ENCODE measurements at places on chromosomes 13 and 19. TPM values are rescaled to one million over a fixed set of nuclear protein-coding genes. Genes with fewer than 3 reads are reported as not detected.

- DNase-seq: peak; percentile 99
These were observed 13.3 kb upstream of the CACNG6 start for GRCh38 chr19:53977991-53978731.

- no peak for DNase-seq
These were observed 7.4 kb downstream of the FZR1 start for GRCh38 chr19:3513229-3514140.

Gene ZNF628
- 16.7 TPM for total RNA-seq

GRCh38 chr13:78630511-78630910, 27.2 kb upstream of the POU4F1 start:
- no peak for DNase-seq

Gene APOC1
- total RNA-seq: 27.1 TPM

DNA sequence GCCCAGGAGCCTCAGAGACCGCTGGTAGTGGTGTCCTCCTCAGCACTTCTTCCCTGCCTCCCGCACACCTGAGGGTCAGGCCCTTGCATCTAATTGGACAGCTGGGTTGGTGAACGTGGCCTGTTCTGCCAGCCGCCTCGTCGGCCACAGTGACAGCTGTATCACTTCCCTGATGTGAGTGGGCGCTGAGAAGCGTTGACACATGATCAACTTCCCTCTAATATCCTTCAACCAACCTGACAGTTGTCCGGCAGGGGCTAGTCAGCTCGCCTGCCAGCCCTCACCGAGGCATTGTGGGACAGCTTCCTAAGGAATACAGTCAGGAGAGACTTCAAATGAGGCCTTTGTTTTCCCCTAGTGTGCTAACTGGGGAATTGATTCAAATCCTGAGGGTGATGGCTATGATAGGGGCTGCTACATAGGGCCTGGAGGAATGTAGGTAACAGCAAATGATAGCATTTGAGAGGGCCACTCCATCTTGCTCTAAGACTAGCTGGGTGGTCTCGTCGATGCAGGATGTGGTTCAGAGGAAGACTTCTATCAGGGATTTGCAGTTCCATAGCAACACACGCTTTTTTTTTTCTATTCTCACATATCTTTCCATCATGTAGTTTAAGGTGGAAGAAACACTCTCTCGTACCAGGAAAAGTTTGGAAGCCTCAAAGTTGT, 230.8 kb downstream of the TSHZ3 start:
- no peak for DNase-seq

- DNase-seq: no peak
These were observed 16.4 kb downstream of the EMP3 start for GRCh38 chr19:48341515-48342413.

Gene OVOL3
- total RNA-seq: not detected

GRCh38 chr19:2652504-2653099, 49.9 kb downstream of the GNG7 start:
- no peak for DNase-seq

Gene FARP1
- 43.2 TPM for total RNA-seq

GRCh38 chr19:29798774-29799497, 12.9 kb upstream of the CCNE1 start:
- peak; percentile 21 for DNase-seq

GRCh38 chr13:80840316-80840976, 499.5 kb upstream of the SPRY2 start:
- DNase-seq: no peak

Gene NKG7
- total RNA-seq: not detected

Gene SCAMP4
- total RNA-seq: 58.0 TPM

DNA sequence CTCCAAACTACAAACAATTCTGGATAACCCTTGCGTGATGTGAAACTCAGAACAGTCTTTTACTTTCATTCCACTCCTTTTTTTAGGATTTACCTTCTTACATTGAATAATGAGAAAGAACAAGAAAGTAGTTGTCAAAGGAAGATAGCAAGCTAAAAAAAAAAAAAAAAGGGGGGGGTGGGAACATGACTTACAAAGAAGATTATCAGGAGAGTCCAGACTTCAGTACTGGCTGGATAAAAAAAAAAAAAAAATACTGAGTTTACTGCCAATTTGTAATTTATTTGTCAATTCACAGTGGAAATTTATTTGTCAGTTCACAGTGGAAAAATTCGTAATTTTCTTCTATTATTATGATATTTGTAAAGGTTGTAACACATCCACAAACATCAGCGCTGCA, 792.4 kb upstream of the SLITRK5 start:
- DNase-seq: no peak

Gene PNMA8A
- 67.8 TPM for total RNA-seq

- no peak for DNase-seq
These were observed 332.6 kb upstream of the TMTC4 start for GRCh38 chr13:101007245-101007644.

GRCh38 chr19:43718627-43719377, 2.9 kb downstream of the IRGC start:
- DNase-seq: no peak

- no peak for DNase-seq
These were observed 7.6 kb downstream of the LMO7 start for GRCh38 chr13:75643693-75644092.

DNA sequence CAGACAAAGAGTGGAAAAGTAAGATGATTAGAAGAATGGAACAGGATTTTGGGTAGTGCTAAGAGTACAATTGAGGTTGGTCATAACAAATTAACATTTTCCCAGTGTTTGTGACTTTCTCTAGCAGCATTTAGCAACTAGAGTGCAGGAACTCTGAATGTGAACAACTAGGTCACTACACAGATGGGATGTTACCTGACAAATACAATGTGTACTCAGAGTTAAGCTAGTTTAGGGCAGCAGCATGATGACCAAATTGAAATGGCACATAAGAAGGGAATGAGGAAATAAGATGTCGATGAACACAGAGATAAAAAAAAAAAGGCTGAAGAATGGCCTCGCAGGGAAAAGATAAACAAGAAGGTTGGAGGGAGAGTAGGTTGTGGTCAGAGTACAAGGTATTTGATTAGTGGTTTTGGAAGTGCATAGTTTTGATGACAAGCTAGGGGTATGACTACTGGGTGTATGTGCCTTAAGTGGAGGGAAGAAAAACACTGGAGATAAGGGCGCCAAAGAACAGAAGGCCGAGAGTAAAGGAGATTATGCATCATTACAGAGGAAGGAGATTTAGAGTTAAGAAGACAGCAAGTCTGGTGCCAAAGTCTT, 381.1 kb downstream of the FGF14 start:
- no peak for DNase-seq

DNA sequence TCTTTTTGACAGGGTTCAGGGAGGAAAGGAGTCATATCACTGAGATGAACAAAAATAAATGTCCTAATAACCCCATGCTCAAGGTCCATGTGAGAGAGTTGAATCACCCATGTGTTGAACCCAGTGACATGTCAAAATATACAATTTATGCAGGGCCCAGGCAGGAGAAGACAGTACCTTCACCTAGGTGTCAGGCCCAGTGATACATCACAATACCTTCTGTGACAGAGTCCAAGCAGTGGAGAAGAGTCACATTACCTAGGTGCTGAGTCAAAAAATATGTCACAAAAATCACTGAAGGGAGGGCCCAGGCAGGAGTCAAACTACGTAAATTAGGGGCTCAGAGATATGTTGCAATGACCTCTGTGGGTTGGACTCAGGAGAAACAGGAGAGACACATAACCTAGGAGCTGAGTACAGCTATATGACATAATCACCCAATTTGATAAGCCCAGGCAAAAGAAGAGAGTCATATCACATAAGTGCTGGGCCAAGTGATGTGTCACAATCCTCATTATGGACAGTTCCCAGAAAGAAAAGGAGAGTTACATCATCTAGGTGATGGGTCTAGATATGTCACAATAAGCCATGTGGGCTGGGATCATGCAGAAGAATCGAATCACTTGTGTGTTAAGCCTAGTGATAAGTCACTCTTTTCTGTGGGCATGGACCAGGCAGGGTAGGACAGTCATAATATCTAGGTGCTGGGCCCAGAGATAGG, 13.8 kb upstream of the ZNF724 start:
- DNase-seq: no peak

DNA sequence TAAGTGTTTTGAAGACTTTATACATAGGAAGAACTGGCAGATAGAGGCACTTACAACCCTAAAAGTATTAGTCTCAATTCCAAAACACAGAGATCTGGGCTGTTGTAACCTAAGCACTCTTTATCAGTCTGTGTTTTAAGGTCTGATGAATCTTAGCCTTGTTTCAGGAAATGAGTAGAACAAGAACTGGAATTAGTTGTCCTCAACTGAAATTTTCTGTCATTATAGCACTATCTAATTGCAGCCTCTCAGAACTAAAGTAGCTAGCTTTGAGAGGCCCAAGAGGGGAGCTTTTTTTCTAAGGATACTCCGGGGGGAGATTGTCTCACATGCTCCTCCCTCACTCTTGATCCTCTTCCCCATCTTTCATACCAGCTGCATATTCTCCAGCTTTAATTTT, 13.1 kb downstream of the HNRNPM start:
- DNase-seq: no peak

DNA sequence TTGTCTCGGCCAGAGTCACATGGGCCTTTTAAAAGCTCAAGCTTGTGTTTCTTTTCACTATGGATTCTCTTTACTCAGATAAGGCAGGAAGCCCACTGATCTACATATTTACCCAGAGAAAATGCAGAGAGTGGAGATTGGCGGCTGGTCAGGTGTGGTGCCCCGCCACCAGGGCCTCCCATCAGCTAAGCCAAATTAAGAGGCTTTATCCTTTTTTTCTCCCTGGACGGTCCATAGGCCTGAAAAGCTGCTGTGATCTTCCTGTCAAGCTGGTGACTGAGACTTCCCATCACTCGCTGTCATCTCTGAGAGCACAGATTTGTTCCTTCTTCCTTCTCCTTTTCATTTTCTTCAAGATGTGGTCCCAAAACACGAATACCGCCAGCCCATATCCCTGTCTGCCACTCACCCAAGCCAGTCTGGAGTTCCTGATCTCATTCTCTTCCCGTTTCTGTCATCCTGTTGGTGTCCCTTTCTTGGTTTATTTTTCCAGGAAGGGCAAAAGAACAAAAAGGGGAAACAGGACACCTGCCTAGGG, 1.9 kb downstream of the SAFB start:
- DNase-seq: no peak

GRCh38 chr19:400976-401865, 7.7 kb downstream of the C2CD4C start:
- DNase-seq: no peak

Data from cardiac muscle cell (in vitro differentiated cells and primary cell).